ENCODE measurements at places on chromosomes 2 and 18.

DNA sequence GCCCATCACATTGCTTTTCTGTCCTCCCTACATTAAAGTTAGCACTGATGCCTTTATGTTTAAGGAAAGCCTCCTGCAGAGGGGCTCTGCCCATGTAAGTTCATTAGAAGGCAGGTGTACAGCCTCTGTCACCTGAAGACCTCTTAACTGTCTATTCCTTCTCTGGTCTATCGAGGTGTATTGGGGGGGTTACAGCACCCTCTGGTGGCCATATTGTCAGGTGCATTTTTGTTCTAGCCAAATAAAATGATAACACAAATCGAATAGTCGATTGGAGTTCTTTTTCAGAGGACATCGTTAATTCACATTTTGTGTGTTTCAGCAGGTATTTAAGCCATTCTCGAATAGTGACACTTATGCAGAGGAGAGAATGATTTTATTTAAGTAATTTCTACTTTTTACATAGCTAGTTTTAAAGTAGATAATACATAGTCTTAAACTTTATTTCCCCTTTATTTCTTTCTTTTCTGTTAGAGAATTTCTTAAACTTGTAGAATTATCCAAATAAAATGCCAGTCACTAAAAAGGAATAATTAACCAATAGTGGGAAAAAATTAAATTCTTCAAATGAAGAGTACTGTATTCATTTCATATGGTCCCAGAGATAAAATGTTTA is 136.8 kb downstream of the NEDD4L start:
- peak; percentile 84 for DNase-seq

DNA sequence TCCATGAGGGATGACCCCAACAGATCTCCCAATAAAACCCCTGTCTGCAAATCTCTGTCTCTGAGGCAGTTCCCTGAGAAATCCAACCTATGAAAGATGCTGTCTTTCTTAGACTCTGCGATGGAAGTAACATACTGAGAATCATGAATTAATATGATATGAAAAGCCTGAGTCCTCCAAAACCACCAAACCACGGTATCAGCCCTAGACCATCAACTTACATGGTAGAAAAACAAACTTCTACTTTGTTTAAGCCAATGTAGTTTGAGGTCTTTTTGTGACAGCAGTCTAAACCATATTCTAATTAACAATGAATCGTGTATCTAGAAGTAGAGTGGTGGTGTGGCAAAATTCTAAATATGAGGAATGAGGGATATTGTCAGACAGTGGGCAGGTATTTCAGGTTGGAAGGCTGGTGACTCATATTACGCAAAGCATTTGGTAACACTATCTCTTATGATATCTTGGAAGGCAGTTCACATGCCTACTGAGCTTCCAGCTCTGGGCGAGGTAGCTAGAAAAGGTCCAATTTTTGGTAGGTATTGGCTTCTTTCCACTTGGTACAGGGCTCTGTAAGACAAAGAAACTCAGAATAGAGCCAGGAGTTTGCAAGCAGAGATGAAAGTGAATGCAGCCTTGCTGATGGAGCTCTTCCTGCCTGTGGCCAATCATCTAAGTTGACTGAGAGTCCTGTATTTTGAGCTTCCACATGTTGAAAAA is 215.8 kb downstream of the ZFP36L2 start:
- no peak for DNase-seq

DNA sequence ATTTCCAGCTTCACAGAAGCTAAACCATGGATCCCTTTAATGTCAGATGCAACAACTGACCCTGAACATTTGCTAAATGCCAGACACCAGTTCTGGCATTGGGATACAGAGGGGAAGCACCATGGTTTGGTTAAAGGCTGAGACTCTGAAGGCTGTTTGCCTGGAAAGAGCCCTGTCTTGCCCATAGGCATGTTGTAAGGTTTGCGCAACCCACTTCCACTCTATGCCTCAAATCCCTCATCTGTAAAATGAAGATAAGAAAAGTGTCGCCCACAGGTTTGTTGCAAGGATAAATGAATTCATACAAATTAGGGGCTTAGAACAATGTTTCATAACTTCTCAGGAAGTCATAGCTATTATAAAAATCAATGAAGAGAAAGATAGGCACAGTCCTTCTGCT is 380.9 kb upstream of the GYPC start:
- DNase-seq = no peak

DNA sequence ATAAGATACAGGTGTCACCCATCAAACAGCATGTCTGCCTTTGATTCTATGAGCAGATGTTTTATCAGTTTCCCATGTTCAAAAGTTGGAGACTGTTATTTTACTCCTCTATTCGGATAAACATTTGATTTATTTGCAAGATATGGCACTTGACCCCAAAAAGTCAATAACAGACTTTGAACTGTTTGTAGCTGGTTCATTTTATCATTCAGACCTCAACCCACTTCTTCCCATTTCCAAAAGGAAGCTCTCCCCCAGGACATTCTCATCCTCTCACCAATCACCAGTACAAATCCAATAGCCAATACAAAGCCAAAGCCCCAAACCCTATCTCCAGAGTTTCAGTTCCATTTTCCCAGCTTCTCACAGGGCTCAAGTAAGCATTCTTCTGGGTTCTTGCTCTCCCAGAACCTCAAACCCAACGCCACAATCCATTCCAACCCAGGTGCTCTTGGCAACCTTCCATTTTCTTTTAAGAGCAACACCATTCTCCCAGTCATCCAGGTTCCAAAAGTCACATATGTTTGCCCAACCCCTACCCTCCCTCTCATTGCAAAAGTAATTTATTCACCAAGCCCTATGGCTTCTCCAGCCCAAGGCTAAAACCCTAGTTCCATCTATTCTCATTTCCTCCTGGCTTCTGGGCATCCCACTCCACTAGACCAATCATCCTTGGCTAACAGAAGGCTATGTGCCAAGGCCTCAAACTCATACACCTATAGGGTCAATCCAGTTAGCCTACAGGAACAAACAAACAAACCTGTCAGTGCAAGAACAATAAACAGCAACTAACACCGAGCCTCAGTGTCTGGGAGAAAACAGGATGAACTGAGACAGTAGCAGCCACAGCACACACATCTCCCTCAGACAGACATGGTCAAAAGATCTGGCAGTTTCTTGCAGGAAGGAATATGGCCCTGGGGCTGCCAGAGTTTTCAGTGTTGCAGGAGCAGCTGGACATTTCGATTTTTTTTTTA is 9.2 kb downstream of the ACVR1 start:
- DNase-seq = no peak

DNA sequence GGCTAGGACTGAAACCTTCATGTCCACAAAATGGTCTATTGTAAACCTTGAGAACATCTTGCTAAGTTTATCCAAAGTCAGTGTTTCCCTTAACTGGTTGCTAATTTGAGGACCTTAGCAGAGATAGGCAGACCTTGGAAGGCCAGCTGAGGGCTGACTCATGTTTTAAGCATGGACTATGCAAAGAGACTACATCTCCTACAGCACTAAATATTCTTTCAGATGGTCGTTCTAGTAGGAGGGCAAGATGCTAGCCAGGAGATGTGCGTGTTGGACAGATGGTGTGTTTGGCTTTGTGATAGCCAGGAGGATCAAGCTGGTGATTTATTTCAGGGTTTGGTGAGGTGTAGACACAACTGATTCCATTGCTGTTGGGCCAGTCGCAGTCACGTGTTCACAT is 75.8 kb downstream of the NRP2 start:
- no peak for DNase-seq

GRCh38 chr18:59861963-59862819 is 37.6 kb upstream of the PMAIP1 start:
- DNase-seq = no peak
